ENCODE measurements at places on chromosomes 2 and 18. TPM values are rescaled to one million over a fixed set of nuclear protein-coding genes. Genes with fewer than 3 reads are reported as not detected.

GRCh38 chr2:196182439-196183171 lies 11.2 kb upstream of the STK17B start:
- DNase-seq: no peak

DNA sequence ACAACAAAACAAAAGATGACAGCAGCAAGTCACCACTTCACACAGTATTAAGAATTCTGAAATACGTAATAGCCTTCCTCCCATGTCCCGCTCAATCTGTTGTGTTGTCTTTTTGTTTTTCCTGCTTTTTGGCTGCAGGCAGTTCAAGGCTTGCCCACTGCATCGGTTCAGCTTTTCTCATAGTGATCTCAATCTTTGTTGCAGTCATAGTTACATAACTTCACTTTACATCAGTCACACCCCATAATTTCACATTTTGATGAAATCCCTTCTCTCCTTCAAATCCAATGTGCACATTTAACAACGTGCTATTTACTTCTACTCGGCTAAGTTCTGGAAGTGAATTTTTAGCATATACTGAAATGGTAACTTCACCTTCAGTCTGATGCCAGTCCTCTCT lies 33.8 kb upstream of the HAAO start:
- DNase-seq: no peak

DNA sequence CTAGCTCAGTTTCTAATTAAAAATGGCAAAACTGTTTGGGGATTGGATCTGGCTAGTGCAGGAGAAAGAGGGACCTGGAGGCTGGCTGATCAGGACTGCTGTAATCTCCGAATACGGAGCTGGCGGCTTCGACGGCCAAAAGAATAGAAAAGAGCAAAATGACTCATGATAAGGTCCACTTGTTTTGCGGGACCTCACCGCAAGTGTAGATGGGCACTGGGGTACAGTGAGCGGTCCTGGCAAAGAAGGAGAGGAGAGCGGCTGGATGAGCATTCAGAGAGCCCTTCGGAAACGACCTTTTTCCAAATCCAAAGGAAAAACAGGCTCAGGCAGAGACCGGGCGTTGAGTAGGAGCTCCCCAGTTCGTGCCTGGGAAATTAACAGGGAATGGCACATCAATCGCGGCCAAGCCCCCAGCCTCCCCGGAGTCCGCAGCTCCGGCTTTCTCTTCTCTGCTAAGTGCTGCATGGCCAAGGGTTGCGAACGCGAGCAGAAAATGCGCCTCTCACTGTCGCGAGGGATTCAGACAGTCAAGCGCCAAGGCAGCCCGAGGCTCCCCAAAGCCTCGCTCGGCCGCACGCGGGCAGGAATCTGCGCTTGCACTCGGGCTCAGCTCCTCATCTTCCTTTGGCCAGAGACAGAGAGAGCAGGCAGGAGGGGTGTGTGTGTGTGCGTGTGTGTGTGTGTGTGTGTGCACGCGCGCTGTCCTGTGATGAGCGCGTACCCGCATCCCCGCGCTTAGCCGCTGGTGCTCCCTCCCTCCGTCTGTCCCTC lies 1.8 kb downstream of the DCC start:
- DNase-seq: peak; percentile 66

DNA sequence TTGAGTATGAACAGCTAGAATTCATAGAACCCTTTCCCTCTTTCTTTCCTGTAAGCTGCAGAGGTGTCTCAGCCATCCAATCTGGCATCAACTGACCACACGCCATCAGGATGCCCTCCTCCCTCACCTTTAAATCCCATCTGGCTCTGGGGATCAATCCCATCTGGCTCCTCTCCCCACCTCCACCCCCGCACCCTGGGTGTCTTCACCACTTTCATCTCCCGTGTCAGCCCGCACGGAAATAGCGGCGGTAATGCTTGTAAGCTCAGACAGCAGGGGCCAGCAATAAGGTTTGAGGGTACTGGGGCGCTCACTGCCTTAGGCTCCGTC lies 508 bp upstream of the TUBA4B start:
- DNase-seq: no peak

Gene INSIG2
- total RNA-seq: 8.1 TPM

Gene CYP27A1
- 4.2 TPM for total RNA-seq

All from GM23338 (cell line).